ENCODE measurements at places on chromosomes 3 and 15.
A peak's percentile ranks its signal among the peaks of the same experiment; 100 is the strongest.

- peak; percentile 62 for DNase-seq
These were observed 666 bp downstream of the SNX33 start for GRCh38 chr15:75648156-75649000.

- no peak for DNase-seq
These were observed 36.1 kb downstream of the AP3S2 start for GRCh38 chr15:89857673-89858072.

GRCh38 chr3:157404381-157404780 is 32.3 kb upstream of the PTX3 start:
- no peak for DNase-seq

GRCh38 chr3:61807865-61808276 is 246.5 kb downstream of the PTPRG start:
- DNase-seq, result no peak

GRCh38 chr3:61562042-61562720 is 810 bp downstream of the PTPRG start:
- DNase-seq, result peak; percentile 10

DNA sequence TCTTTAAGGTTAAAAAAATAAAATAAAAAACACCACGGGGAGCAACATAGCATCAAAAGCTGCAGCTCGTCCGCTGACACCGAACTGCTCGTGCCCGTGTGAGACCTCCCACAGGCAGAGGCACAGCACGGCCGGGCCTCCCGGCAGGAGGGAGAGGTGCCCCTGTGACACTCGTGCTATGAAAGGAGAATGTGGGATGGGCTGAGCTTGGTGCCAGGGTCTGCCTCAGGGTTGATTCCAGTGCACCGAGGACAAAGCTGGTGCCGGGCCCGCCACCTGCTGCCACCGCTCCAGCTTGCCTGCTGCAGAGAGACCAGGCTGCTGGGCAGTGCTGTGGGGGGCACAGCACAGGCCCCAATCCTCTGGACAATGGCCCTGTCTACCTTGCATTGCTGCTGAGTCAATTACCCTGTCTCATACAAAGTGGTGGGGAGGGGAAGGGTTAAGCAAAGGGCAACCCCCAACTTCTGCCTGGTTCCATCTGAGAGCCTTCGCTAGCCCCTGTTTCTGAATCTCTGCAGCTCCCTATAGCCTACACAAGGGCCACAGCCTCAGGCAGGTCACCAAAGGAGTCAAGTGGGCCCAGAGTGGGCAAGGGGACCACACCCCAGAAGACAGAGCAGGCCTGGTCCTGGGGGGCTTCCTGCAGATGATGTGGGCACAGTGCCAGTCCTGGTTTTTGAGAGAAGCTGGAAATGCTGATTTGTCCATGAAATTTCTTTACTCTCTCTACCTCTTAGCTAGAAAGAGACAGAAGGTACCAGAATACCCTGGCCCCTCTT is 74.0 kb upstream of the SNRPA1 start:
- no peak for DNase-seq

All from progenitor cell of endocrine pancreas (in vitro differentiated cells).